Stimulated activated CD4-positive, alpha-beta T cell treated with anti-CD3 and anti-CD28 coated beads, TNF-alpha, amount 100 ng/mL, for 24 hours (primary cell): ENCODE measurements at places on chromosomes 2 and 18.

GRCh38 chr2:44692821-44693220 is 248.7 kb upstream of the SIX3 start:
- no peak for DNase-seq

GRCh38 chr2:74291886-74292621 is 51.2 kb downstream of the SLC4A5 start:
- no peak for DNase-seq

GRCh38 chr18:29154758-29155725 is 978.1 kb upstream of the CDH2 start:
- DNase-seq = no peak

DNA sequence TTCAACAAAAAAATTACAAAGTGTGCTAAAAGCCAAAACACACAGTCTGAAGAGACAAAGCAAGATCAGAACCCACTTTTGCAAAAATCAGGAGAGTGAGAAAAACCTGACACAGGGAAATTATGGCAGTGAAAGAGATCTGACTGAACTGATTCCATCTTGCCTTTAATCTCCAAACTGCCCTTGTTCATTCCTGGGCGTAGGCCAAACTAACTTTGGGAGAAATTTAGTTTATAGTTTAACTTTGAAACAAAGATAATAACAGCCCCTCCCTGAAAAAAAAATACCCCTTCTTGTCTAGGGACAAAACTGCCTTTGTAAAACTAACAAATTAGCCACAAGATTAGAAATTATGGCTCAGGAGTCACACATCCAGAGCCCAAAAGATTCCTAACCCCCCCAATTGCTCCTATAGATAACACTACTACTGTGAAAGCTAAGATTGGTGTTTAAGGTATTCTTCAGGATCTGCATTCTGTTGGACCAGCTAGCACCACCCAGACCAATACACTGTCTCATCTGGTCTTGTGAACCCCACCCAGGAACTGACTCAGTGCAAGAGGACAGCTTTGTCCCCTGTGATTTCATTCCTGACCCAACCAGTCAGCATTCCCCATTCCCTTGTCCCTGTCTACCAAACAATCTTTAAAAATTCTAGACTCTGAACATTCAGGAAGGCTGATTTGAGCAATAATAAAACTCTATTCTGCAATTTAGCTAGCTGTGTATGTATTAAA is 226.1 kb upstream of the SH3BP4 start:
- DNase-seq = no peak

GRCh38 chr2:45011121-45011520 is 1.9 kb upstream of the SIX2 start:
- no peak for DNase-seq

DNA sequence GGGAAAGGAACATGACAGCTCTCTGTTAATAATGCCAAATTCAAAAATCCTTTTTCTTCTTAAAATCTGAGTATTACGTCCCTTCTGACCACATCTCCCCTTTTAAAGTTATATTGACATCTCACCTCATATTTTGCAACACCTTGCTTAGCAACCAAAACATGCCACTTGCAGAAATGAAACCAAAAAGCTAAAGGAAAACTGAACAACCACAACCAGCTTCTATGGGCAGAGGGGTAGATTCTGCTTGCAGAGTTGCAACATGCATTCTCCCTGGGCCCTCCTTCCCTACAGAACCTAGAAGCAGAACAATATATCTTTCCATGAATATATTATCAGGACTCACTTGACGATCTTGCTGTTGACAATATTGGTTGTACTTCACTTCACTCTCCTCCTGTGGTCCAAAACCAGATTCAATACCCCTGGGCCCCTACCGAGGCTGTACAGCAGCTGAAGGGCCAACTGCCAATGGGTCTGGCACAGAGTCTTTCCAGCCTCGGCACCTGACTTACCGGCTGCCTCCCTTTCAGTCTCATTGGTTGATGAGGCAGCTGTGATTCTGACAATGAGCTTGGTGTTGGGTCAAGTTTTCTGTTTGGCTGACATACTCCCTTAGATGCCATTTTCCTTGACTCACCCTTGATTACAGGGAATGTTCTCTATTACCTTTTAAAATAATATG is 616.6 kb downstream of the ZEB2 start:
- DNase-seq = no peak

- no peak for DNase-seq
Observed at GRCh38 chr2:232900811-232901735, 31.0 kb downstream of the SNORC start.

GRCh38 chr2:101395545-101396315 is 8.4 kb upstream of the CREG2 start:
- DNase-seq = no peak

GRCh38 chr2:126945118-126945517 is 46.4 kb downstream of the TEX51 start:
- no peak for DNase-seq
